Non-pigmented ciliary epithelial cell (primary cell): ENCODE measurements at places on chromosomes 13 and 19.

GRCh38 chr19:52200044-52200443 is 10.2 kb downstream of the PPP2R1A start:
- peak; percentile 52 for DNase-seq

- no peak for DNase-seq
These were observed 222.1 kb downstream of the ZIC5 start for GRCh38 chr13:99749271-99750019.

DNA sequence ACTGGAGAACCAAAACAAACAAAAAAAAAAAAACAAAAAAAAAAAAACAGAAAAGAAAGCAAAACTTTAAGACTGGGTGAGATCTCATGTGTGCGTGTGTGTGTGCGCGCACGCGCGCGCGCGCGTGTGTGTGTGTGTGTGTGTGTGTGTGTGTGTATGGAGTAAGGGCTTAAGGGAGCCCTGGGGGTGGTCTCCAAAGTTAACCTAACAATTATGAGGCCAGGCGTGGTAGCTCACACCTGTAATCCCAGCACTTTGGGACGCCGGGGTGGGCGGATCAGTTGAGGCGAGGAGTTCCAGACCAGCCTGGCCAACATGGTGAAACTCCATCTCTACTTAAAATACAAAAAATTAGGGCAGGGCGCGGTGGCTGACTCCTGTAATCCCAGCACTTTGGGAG is 46.7 kb downstream of the CYP4F22 start:
- DNase-seq = no peak

DNA sequence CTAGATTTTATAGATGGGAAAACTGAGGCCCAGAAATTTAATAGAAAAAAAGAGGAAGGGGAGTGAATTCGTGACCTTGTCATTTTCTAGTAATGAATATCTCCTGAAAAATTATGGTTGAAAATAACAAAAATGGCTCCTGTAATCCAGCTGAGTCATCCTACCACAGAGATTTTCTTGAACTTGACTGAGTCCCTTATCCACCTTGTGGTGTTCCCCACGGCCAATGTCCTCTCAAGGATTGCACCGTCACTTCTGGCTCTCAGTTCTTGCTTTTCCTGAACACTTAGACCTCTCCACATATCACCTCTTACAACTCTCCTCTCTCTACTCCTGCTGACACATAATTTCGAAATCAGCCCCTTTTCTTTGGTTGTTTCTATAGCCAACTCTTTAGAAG is 1.2 kb upstream of the KATNAL1 start:
- DNase-seq = peak; percentile 34

DNA sequence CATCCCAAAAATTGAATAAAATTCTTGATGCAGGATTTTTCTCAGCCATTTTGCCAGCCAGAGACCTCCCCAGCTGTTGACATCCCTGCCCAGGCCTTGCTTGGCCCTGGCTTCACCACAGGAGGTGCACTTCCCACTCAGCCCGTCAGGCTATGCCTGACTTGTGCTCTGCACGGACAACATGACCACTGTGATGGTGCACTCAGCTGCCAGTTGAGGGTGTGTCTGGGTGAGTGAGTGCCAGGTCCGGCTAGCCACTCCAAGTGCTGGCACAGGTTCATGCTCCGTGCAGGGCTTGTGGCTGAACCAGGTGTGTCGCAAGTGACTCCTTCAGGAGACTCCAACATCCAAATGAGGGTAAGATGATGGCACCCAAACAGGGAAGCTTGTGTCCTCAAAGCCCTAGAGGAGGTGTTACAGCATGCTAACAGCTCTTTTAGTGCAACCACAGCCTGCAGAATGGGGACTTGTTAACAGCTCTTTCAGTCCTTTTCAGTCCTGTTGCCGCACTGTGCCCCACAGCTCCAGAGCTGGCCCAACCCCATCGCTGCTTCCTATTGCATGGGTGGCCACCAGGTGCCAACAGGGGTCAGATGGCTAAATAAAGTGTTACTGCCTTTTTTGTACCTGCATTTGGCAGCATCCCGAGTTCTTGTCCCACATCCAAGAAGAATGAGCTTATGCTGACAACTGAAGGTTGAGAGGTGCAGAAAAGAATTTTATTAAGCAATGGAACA is 380.7 kb downstream of the SLITRK5 start:
- no peak for DNase-seq

GRCh38 chr13:110018009-110018408 is 231.6 kb upstream of the IRS2 start:
- no peak for DNase-seq

DNA sequence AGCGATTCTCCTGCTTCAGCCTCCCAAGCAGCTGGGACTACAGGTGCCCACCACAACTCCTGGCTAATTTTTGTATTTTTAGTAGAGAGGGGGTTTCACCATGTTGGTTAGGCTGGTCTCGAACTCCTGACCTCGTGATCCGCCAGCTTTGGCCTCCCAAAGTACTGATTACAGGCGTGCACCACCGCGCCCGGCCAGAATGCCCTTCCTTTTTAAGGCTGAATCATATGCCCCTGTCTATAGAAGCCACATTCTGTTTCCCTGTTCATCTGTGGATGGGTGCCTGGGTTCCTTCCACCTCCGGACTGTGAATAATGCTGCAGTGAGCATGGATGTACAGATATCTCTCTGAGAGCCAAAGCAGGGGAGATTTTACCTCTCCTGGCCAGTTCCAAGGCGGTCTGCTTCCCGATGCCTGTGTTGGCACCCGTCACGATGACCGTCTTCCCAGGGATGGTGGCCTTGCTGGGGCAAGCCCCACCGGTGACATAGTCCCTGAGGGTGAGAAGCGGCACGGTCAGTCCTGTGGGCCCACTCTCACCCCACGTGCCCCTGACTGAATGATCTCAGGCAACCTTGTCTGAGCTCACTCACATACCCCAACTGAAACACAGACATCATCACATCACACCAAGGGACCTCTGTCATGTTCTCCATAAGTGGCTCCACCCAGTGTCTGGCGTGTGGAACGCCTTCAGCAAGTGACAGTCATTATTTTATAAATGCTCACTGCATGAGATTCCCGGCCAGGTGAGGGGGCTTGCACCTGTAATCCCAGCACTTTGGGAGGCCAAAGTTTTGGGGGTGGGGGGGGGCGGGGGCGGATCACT is 4.0 kb downstream of the RDH13 start:
- no peak for DNase-seq
